Neural progenitor cell (in vitro differentiated cells): ENCODE measurements at places on chromosomes 16 and 17.
A peak's percentile ranks its signal among the peaks of the same experiment; 100 is the strongest.

DNA sequence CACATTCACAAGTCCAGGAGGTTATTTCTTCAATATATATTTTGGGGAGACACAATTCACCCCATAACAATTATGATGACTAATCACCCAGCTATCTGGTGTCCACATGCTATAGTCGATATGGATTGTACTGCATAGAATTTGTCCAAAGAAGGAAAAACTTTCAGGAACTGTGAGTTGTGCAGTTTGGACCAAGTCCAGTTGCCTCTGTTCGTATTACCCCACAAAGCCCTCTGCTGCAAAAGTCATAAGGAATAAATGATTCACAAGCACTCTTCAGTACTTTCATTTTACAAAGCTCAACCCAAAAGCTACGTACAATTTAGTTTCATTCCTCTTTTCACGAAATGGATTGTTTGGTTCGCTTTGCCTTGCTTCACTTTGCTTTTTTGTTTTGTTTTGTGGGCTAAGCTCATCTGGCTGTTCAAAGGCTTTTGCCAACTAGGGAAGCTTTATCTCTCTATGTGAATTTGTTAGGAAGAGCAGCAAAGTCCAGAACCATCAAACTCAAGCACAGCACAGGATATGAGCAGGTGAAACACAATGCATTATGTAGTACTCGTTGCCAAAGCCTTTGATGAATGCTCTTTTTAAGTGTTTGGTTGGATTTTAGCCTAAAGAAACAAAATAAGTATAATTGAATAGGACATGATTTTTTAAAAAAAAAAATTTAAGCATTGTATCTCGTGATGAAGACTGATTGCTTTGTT lies 98.6 kb downstream of the ZNF18 start:
- DNase-seq: peak; percentile 24
- H3K27me3 ChIP-seq: no peaks in the 10 kb centered on the region
- peak overlapping the region; percentile 89 for H3K27ac ChIP-seq
- H3K36me3 ChIP-seq: no peaks in the 10 kb centered on the region
- H3K4me1 ChIP-seq: peaks cover 14% of the 10 kb centered on the region

DNA sequence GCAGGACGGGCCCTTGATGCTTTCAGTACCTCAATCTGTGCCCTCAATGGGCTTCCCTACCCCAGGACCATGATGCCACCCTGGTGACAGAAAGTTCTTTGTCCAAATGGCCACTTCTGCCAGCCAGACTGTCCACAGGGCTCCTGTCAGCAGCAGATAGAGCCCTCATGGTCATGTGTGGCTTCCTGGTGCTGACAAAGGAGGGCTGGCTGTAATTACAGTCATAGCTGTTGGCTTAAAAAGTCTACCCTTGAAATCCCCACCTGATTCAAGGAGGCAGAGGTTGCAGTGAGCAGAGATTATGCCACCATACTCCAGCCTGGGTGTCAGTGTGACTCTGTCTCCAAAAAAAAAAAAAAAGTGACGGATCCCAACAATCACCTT lies 3.3 kb downstream of the TRPV2 start:
- H3K27me3 ChIP-seq: no peaks in the 10 kb centered on the region
- H3K27ac ChIP-seq: no peak overlapping the region
- peaks cover 5% of the 10 kb centered on the region for H3K4me1 ChIP-seq
- H3K4me3 ChIP-seq: no peak overlapping the region
- DNase-seq: no peak

GRCh38 chr16:15650698-15651171 lies 690 bp downstream of the NDE1 start:
- peak overlapping the region; percentile 60 for H3K4me3 ChIP-seq
- H3K36me3 ChIP-seq: no peaks in the 10 kb centered on the region
- no peaks in the 10 kb centered on the region for H3K4me1 ChIP-seq
- peak; percentile 60 for DNase-seq
- no peaks in the 10 kb centered on the region for H3K27me3 ChIP-seq
- no peak overlapping the region for H3K27ac ChIP-seq

DNA sequence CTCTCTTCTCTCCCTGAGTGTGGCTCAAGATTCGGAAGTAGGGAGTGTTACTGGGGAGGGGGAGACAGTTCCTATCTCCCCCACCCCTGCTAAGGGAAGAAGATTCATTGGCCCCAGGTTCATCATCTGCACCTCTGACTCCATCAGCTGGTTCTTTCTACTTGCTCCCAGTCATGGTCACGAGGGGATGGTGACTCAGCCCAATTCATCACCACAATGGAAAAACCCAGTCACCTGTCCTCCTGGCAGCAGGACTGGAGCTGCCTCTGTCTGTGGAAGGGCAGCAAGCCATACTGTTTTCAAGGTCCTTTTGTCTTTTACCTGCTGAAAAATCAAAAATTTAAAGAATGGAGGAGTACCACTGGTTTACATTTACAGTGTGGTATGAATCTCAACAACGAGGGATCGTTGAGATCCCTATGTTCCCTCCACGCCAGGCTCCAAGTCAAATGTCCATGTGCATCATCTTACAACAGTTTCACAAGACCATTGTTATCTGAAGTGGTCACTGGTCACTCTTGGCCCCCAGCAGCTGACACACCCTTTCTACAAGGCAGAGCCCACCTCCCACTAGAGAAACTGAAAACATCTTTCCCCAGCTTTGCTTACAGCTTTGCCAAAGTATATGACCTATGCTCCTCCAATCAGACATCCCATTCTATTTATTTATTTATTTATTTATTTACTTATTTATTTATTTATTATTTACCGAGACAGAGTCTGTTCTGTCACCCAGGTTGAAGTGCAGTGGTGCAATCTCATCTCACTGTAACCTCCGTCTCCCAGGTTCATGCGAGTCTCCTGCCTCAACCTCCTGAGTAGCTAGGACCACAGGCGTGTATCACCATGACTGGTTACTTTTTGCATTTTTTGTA lies 40.4 kb upstream of the NDRG4 start:
- no peak overlapping the region for H3K27ac ChIP-seq
- H3K4me3 ChIP-seq: no peak overlapping the region
- no peak for DNase-seq
- H3K36me3 ChIP-seq: no peaks in the 10 kb centered on the region
- peaks cover 52% of the 10 kb centered on the region for H3K27me3 ChIP-seq
- peaks cover 3% of the 10 kb centered on the region for H3K4me1 ChIP-seq

DNA sequence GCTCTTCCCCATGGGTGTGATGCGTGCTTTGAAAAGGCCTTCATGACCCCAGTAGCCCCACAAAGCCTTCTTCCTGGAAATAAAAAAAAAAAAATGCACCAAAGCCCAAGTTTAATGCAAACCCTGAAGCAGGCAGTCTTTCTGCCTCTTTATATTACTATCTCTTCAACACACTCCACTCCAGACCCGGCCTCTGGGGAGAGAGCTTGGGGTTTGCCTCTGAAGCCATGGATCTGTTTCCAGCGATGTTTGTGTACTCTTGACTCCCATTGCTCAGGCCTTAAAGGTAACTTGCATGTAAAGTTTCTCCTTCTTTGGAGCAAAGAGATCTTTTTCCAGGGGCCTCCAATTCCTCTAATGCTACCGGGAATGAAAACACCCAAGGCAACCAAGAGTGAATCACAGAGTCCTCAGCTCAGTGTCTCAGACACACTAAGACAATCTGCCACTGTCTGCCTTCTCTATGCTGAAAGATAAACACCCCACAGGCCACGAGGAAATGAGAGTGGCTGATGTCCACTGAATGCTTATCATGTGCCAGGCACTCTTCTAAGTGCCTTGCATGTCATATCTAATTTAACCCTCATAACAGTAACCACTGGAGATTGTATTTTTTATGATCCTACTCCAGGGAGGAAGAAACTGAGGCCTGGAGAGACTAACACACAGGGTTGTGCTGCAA lies 56.4 kb upstream of the AKTIP start:
- H3K36me3 ChIP-seq: no peaks in the 10 kb centered on the region
- H3K27ac ChIP-seq: no peak overlapping the region
- H3K27me3 ChIP-seq: no peaks in the 10 kb centered on the region
- no peak for DNase-seq
- peaks cover 11% of the 10 kb centered on the region for H3K4me1 ChIP-seq

- no peaks in the 10 kb centered on the region for H3K36me3 ChIP-seq
- H3K4me3 ChIP-seq: no peak overlapping the region
- no peak overlapping the region for H3K27ac ChIP-seq
- H3K27me3 ChIP-seq: no peaks in the 10 kb centered on the region
Measured at GRCh38 chr17:28953444-28954118, 2.3 kb upstream of the PHF12 start.

DNA sequence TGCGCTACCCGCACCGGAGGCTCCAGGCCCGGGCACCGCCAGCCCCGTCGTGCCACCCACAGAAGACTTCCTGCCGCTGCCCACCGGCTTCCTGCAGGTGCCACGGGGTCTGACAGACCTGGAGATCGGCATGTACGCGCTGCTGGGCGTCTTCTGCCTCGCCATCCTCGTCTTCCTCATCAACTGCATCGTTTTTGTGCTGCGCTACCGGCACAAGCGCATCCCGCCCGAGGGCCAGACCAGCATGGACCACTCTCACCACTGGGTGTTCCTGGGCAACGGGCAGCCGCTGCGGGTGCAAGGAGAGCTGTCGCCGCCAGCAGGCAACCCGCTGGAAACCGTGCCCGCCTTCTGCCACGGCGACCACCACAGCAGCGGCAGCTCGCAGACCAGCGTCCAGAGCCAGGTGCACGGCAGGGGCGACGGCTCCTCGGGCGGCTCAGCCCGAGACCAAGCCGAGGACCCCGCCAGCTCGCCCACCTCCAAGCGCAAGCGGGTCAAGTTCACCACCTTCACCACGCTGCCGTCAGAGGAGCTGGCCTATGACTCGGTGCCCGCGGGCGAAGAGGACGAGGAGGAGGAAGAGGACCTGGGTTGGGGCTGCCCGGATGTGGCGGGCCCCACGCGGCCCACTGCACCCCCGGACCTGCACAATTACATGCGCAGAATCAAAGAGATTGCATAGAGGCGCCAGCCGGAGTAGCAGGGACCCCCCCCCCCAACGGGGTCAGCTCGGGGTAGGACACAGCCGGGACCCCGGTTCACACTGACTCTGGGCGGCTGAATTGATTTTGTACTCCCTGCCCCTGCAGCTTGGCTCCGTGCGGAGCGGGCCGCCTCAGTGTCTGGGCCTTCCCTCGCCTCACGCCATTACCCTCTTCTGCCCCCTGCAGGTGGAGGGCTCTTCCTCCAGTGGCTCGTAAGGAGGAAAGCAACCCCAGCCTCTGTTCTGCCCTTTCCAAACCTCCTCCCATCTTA lies 58.5 kb downstream of the TMEM132E start:
- H3K4me3 ChIP-seq: no peak overlapping the region
- no peaks in the 10 kb centered on the region for H3K4me1 ChIP-seq
- no peaks in the 10 kb centered on the region for H3K36me3 ChIP-seq

- no peak overlapping the region for H3K27ac ChIP-seq
- no peaks in the 10 kb centered on the region for H3K27me3 ChIP-seq
- H3K4me3 ChIP-seq: no peak overlapping the region
Measured at GRCh38 chr16:55622930-55623561, 32.7 kb upstream of the SLC6A2 start.

DNA sequence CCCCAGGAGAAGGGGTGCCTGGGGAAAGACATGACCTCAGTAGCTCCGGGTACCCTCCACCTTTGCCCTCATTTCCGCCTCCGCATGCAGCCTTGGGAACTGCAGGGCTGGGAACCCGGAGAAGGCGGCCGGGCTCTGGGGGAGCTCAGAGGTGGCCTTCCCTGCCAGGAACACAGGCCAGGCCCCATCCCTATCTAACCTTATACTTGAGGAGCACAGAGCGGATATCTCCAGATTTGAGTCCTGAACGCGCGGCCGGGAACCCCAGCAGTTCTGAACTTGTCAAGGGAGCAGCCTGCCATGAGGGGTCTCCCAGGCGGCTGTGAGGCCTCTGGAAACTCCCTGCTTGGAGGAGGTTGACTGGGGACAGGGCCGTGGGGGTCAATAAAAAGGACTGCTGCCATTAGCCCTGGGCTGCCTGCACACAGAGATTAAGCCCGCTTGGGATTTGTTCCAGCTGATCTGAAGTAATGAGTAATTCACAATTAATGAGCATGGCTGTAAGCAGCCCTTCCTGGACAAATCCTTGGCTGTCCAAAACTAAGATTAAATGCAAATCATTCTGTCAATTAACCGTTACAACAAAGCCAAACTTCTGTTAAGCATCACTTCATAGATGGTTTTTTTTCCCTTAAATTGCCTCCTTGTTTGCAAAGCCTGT lies 26.3 kb upstream of the METRNL start:
- H3K4me1 ChIP-seq: no peaks in the 10 kb centered on the region
- H3K4me3 ChIP-seq: no peak overlapping the region
- no peaks in the 10 kb centered on the region for H3K36me3 ChIP-seq
- H3K27ac ChIP-seq: no peak overlapping the region
- DNase-seq: peak; percentile 24
